ENCODE measurements at places on chromosomes 12 and 14.

DNA sequence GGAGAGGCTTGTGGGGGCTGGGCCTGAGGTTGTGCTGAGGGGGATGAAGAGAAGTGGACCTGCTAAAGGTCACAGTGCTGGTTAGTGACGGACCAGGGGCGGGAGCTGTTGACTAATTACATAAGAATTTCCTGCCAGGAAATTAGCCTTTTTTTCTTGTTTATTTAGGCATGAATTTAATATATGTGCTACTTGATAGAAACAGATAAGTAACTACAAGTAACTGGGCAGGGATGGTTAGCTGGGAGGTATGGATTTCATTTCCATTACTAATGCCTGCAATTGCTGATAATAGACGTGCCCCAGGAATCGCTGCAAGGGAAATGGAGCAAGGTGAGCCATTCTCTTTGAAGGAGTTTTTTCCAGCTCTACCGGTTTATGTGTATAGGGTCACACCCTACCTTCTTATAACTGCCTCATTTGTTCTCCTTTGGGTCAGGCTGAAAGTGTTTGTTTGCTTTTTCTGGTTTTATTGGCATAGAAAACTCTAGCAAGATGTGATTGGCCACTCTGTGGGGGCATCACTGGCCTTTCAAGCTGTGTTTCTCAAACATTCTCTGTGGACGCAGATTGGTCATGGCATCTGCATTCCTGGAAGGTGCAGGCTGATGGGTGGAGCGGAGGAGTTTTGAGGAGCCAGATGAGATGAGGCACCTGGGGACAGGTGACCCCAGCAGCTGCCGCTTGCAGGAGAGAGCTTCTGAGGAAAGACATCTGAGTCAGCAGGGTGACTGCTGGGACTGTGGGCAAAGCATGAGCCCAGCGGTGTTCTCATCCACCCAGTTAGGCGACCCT, 19.0 kb upstream of the GPRC5A start:
- no peak for DNase-seq

DNA sequence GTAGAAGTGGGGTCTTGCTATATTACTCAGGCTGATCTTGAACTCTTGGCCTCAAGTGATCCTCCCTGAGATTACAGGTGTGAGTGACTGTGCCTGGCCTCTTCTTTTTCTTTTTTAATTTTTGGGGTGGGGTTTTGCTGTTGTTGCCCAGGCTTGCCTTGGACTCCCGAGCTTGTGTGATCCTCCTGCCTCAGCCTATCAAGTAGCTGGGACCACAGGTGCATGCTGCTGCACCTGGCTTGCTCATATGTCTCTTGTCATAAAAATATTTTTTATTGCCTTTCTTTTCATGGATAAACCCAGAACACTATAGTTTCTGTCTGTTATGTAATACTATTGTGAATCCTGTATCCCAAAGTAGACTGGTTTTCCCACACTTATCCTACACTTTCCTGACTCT, 26.0 kb downstream of the SCYL2 start:
- DNase-seq: no peak

DNA sequence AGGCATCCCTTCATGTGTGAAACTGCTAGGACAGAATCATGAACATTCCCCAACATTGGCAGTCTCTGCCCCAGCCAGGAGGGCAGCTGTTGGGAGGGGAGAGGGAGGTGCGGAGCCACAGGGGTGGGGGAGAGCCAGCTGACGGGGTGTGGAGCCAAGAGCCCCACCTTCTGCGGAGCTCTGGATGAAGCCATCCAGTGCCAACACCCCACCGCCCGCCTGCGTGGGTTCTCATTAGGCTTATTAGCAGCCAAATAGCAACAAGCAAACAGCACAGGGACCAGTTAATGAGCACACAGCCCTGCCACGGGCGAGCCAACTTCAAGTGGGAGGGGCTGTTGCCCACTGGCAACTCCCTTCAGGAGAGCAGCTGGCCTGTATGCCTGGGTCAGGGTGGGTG, 12.1 kb downstream of the LTBP2 start:
- no peak for DNase-seq

GRCh38 chr14:74429991-74430390, 4.0 kb upstream of the SYNDIG1L start:
- DNase-seq: no peak

DNA sequence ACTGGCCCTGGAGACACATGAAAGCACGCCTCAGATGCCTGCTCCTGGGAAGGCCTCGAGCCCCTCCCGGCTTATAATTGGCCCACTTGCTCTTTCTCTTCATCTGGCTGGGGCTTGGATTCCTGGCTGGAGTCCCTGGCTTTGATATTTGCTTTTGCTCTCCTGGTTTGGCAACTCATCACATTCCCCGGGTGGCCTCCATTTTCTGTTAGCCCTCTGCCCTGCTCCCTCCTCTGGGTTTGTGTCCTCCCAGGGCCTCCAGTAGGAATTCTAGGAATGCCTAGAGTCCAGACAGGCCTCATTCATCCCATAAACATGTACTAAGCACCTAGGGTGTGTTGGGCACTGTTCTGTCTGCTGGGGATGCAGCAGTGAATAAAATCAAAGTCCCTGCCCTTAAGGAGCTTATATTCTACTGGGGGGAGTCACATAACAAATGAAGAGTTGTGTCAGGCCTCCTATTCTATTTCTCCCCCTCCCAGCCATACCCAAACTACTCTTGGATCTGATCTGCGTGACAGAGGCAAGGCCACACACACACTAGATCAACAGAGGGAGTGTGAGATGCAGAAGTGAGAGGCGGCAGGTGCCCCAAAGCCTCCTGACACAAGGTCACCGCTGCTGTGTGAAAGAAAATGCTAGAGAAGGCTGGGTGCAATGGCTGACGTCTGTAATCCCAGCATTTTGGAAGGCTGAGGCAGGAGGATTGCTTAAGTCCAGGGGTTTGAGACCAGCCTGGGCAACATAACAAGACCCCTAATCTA, 21.3 kb upstream of the TSPAN9 start:
- no peak for DNase-seq

GRCh38 chr12:25822281-25822680, 136.2 kb upstream of the RASSF8 start:
- no peak for DNase-seq

DNA sequence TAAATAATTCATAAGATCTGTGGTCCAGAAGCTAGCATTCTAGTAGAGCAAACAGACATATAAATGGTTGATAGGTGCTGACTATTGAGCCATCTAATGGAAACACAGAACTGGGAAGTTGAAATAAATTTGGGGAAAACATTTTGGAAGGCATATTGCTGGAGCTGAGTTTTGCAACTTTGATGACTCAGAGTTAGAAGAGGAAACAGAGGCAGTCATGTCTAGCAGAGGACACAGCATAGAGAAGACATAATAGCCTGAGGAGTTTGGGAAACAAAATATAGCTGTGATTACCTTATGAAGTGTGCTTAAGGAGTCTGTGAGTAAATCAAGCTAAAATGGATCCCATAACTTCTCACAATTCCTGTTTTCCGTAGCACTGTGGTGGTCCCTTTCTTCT, 86.9 kb upstream of the FLRT2 start:
- DNase-seq: no peak

GRCh38 chr12:5710260-5710878, 234.7 kb downstream of the ANO2 start:
- DNase-seq: no peak

GRCh38 chr14:22432348-22432976, 156.6 kb downstream of the DAD1 start:
- DNase-seq: no peak

DNA sequence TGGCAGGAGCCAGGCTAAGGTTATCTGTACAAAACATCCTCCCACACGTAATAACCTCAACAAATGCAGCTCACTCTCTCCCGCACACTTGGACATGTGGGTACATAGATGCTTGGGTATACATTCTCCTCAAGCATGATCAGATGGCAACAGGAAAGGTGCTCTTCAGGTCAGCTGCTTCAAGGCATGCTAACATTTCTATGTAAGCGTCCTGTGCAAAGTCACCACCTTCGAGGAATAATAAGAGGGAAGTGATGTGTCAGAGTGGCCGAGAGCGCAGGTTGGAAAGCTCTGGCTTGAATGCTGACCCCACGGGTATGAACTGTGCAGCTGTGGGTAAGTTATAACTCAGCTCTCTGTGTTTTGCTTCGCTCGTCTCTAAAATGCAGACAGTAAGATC, 24.2 kb upstream of the SLC6A12 start:
- DNase-seq: no peak

DNA sequence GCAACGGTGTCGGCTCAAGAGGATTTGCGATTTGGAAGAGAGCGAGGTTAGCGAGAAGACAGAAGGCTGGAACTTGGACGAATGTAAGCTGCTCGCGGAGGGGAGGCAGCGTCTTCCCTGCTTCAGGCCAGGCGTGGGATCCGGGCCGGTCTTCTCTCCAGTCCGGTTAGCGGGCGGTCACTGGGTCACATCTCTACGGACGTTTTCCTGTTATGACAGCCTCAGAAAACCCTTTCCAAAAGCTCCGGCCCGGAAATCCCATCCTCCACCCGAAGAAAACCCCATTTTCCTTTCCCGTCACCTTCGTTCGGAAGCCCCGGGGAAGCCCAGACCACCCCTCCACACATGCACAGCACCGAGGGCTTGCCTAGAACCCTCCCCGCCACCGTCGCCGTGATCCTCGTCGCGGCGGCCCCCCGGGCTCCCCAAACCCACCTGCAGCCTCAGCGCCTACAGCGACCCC, 268 bp downstream of the NDUFB1 start:
- DNase-seq: no peak

- DNase-seq: no peak
Measured at GRCh38 chr12:92336641-92337040, 191.0 kb upstream of the BTG1 start.

- DNase-seq: no peak
Measured at GRCh38 chr14:35366521-35366976, 38.0 kb downstream of the NFKBIA start.

GRCh38 chr12:43054085-43054484, 464.5 kb upstream of the PRICKLE1 start:
- no peak for DNase-seq

DNA sequence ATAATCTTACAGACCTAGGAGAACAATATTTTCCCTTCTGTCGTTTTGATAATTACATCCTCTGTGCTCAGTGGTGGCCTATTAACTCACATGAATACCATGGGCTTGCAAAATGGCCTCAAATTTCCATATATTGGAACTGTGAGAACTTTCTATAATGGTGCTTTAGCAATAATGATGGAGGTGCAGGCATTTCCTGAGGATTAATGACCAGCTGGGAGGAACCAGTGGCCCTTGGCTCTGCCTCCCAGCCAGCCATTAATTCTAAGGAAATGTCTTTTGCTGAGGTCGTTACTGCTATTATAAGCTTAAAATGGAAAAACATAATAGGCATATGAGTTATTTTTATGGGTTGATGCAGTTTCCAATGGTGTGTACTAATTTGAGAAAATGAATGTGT, 33.6 kb downstream of the HMGA2 start:
- no peak for DNase-seq

DNA sequence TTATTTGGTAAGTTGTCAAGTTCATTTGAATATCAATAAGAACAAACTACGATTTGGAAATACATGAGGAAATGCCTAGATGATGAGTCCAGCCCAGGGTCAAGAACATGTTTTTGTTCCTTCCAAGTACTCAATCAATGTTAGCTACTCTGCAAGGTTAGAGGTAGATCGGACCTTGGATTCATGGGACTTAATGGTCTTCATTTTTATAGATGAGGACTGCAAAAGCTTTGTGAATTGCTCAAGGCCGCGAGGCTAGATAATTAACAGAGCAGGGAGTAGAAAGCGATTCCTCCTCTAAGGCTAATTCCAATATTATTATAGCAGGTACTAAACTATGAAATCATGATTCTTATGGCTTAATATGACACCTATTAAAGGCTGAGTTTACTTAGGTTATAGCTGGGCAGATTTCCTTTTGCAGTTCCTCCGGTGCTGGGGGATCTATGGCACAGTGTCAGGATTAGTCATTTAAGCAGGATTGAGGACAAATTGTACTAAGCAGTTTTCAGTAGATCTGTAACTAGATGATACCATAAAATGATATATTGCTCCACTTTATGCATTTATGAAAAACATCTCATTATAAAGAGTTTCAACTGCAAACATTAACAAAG, 19.8 kb downstream of the NR1H4 start:
- DNase-seq: no peak

GRCh38 chr12:93279565-93280412, 97.9 kb upstream of the NUDT4 start:
- DNase-seq: no peak

- no peak for DNase-seq
Measured at GRCh38 chr14:104224131-104224505, 85.7 kb downstream of the KIF26A start.

- no peak for DNase-seq
Measured at GRCh38 chr12:46108721-46109120, 118.3 kb upstream of the SCAF11 start.

DNA sequence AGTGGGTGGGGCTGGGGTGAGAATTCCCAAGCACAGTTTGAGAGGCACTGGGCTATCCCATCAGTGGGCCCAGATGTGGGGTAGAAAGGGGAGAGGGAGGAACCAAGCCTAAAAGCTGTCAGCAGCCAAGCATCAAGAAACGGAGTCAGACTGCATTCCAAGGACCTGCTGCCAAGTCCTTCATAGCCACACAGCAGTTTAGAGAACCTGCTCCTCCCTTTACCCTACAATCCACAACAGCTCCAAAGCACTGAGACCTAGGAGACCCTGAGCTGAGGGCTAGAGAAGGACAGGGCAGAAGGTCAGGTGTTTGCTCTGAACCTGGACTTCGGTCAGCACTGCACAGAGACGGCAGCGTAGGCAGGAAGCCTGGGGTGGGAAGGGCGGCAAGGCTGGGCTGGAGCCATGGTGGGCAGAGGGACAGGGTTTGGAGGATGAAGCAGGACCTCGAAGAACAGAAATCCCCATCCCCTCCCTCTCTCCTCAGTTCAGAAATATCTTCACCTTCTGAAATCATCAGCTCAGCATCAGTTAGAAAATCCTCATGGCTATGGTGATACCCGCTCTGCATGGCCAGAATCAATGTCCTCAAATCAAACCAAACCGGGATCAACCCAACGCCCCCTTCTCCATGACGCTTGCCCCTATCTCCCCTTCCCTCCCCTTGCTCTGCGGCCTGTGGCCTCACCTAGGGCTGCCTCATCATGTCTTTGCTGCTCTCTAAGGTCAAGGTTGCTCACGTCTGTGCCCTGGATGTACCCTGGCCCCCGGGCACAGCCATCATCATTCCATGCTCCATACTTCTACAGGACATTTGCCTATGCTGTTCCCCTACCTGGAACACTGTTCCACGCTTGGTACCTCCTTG, 12.9 kb upstream of the SERPINA4 start:
- no peak for DNase-seq

GRCh38 chr12:74999474-74999873, 210.2 kb downstream of the KCNC2 start:
- DNase-seq: no peak

- no peak for DNase-seq
Measured at GRCh38 chr14:63499701-63500250, 43.4 kb downstream of the PPP2R5E start.
